ENCODE measurements at places on chromosomes 7 and 10.

- DNase-seq: no peak
Observed at GRCh38 chr10:104472957-104473745, 119.5 kb downstream of the CFAP58 start.

- no peak for DNase-seq
Observed at GRCh38 chr10:77737608-77738007, 100.0 kb upstream of the KCNMA1 start.

GRCh38 chr10:109978481-109978880, 29.3 kb upstream of the ADD3 start:
- DNase-seq: no peak

GRCh38 chr7:107253599-107253998, 84.8 kb downstream of the HBP1 start:
- DNase-seq: no peak

DNA sequence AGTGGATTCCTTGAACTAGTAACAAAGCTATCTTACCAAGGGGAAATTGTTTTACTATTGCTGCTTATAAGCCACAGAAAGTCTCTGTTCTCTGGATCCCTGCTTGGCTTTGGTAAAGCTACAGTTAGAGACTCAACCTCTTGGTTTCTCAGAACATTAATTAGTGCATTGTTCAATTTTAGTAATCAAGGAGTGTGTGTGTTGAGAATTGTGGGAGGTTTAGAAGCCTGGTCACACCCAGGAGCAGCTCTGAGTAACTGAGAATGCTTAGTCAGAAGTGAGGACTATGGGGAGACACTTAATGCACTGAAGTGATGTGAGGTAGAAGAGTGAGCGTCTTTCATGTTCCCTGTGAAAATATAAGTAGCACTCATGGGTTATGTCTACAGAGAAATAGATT, 8.2 kb upstream of the ACTA2 start:
- no peak for DNase-seq
